ENCODE measurements at places on chromosomes 5 and 9.
A peak's percentile ranks its signal among the peaks of the same experiment; 100 is the strongest.

- no peak for DNase-seq
These were observed 23.5 kb upstream of the ENHO start for GRCh38 chr9:34546102-34546833.

- DNase-seq, result no peak
These were observed 403 bp downstream of the KIF2A start for GRCh38 chr5:62306323-62306895.

DNA sequence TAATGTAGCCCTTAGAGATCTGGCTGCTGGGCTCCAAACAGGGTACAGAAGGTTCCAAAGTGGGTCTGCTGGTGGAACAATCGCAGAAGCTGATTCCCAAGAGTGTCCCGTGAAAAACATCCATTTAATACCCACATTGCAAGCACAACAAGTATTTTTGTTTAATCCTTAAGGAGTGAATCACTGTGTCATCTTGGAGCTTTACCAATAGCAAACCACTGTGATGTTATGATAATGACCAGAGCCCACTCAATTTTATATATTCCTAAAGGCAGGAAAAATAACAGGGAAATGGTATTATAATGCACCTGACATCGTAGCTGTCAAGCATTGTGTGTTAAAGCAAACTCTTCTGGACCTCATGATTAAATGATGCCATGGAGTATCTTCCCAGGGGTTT is 291.9 kb downstream of the FBXL7 start:
- DNase-seq, result no peak

DNA sequence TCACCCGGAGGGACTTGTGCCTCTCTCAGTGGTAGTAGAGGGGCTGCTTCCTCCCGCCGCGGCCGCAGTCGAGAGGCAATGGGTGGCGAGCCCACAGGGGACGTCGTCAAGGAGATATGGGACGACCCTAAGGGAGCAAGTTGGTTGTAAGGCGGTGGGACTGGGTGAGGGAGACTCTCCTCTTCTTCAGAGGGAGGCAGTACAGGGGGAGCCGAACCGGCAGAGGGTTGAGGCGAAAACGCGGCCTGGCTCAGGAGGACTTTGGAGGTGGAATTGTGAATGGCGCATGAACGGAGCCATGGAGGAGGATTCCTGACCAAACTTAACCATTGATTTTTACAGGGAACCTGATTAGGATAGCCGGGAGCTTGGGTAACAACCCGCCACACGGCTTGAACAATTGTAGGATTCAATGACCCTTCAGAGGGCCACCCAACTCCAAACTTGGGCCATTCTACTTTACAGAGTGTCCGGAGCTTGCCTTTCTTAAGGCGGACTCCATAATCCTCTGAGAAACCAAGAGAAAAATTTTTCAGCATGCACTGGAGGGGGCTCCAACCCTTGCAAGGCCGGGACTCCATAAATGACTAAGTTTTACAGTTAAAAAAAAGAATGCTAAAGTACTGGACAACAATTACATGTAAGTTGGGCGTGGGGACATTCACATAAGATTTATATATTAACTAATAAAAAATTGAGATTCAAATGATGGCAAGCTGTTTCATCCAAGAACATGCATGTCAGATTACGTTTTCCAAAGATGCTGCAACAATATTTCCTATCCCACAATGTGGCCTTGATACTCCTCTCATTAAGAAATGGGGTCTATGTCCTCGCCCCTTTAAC is 19.4 kb upstream of the RHOBTB3 start:
- no peak for DNase-seq

- no peak for DNase-seq
These were observed 73.0 kb upstream of the PAPPA start for GRCh38 chr9:116080561-116080960.

GRCh38 chr5:150392680-150393079 is 20.0 kb downstream of the CD74 start:
- DNase-seq, result no peak

DNA sequence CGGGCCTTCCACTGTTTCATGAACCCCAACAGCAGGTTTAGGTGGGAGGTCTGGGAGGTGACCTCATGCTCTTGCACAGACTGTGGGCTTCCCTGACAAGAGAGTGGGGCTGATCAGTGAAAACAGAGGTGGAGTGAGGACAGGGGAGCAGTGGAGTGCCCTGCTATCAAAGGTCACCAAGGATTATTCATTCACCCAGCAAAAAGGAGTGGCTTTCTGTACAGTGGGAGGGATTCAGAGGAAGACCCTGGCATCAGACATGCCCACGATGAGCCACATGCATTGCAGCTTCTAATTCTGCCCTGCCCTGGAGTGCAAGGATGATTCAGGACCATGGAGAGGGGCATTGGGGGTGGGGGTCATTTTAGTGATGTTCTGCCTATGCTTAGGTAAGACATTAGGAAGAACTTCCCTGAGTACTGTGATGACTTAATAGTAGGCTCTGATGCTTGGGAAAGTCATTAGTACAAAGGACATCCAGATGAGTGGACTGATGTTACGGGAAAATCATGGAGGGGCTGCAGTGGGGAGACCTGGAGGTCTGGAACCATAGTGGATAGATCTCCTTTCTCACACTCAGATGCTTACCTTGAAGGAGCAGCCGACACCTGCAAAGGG is 12.8 kb downstream of the TRAF1 start:
- DNase-seq, result peak; percentile 16

DNA sequence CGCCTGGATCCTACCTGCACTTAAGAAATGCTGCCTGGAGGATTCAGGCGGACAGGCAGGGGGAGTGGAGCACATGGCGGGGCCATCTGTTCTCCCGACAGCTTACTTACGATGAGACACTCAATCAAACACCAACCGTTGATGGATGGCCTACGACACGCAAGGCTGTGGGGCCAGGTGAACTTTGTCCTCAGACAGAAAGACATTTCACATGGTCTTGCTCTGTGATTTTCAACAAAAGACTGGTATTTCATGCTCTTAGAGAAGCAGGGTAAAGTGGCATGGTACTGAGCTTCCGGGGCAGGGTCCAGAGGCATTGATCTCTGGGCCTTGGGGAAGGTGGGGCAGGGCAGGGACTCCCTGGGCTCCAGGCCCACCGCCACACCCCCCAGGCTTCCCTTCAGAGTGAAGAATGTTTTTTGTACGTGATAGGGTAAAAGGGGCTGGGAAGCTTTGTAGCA is 9.1 kb upstream of the OLFM1 start:
- no peak for DNase-seq

DNA sequence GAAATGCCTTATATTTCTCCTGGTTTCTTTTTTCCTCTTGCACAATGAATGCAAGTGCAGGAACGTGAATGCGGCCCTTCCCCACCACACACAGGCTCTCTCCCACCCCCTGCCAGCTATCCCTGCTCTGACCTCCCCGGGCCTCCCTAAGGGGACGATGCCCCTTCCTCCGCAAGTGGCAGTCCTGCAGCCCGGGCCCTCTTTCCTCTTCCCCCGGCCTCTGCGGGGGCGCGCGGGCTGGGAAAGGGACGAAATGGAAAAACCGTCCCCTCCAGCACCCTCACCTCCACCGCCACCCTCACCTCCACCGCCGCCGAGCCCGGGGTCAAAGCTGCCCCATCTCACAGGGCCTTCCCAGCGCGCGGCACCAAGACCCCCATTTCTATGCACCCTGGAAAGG is 44.7 kb downstream of the GAS1 start:
- no peak for DNase-seq

- DNase-seq, result no peak
These were observed 61.6 kb downstream of the CXXC5 start for GRCh38 chr5:139709582-139710318.

Data from MV-4-11 (cell line).